ENCODE measurements at places on chromosomes 13 and 19.

DNA sequence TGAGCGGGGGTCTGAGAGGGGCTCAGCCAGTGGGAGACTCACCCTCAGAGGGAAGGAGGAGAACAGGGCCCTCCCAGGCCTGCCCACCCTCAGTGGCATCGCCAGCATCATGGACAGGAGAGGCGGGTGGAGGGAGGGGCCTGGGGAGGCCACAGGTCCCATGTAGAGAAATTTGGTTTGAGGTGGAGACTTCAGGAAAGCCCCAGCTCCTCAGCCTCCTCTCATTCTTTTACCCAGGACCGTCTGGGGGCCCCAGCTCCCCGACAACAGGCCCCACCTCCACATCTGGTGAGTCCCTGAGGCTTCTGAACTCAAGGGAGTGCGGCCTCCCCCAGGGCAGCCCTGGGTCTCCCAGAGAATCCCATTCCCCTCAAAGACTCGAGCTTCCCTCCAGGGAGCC is 3.1 kb downstream of the LILRB1 start:
- no peak for DNase-seq

- no peak for DNase-seq
Observed at GRCh38 chr13:27600711-27601110, 19.6 kb downstream of the LNX2 start.

DNA sequence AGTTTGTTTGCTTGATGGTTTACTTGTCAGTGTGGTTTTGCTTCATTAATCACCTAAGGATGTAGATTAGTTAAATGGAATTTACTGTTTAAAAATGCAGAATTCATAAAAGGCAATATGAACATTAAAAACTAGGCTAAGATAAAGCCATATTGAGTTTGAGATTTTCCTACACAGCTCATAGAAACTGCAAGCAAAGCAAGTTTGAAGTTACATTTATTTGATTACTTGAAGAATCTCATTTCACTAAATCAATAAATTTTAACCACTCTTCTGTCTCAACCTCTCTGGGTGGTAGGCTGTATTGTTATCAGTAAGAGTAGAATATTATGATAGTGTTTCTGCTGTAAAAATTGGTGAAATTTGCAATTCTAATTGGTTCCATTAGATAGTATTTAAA is 1180.7 kb upstream of the SLC10A2 start:
- no peak for DNase-seq

- DNase-seq = no peak
Observed at GRCh38 chr13:112448621-112449544, 72.7 kb downstream of the SPACA7 start.

GRCh38 chr13:31903111-31903815 is 128.3 kb upstream of the FRY start:
- no peak for DNase-seq

GRCh38 chr19:35013041-35013819 is 13.1 kb downstream of the GRAMD1A start:
- DNase-seq = no peak

DNA sequence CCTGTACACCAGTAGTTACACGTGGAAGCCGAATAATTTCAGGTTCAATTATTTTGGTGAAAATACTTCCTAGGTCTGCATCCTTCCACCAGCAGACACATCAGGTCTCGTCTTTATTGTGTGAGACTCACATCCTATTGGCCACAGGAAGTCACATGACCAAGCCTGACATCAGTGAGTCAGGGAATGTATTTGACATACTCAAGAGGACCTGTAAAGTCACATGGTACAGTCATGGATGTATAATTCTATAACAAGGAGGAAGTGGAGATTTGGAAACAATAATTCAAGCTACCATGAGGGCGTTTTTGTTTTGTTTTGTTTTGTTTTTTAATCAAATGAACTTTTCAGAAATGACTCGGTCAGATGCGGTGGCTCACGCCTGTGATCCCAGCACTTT is 9.3 kb upstream of the HIF3A start:
- DNase-seq = no peak

- DNase-seq = peak; percentile 73
Observed at GRCh38 chr13:41700790-41701310, 243.5 kb downstream of the RGCC start.

- no peak for DNase-seq
Observed at GRCh38 chr19:19570571-19570970, 32.5 kb downstream of the CILP2 start.

GRCh38 chr13:58721273-58721672 is 1089.7 kb downstream of the PCDH17 start:
- DNase-seq = no peak

Measured in GM04503 (cell line).